ENCODE measurements at places on chromosomes 12 and 14.

GRCh38 chr14:94097091-94097490 lies 13.4 kb upstream of the IFI27 start:
- no peak for DNase-seq

DNA sequence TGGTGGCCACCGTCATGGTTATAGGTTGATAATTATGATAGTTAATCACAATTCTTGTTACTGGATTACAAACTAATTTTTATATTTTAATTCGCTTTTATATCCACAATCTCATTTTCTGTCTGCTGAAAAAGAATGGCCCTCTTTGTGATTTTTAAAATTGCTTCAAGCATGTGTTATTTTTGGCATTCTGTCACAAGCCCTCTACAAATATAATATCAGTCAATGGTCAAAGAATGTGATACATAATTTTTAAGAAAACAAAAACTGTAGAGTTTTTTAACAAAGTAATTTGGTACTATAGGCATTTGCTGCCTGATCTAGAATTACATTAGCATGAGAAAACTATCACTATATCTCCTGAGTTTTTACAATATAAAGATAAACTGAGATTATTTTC lies 352.0 kb upstream of the TMTC1 start:
- no peak for DNase-seq

DNA sequence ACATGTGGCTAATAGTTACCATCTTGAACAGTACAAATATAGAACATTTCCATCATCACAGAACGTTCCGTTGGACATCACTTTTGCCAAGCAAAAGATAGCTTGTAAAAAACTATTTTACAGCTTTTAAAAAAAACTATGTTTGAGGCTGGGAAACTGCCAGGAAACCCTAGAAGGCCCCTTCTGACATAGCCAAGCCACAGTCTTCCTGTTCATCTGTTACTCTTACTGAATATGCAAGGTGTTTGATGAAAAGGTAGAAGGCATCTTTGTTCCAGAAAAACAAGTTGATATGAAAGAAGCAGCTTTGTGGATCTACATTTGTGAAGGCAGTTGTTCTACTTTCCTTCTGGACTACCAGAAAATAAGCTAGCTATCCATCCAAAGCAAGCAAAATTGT lies 23.6 kb upstream of the WNK1 start:
- peak; percentile 60 for DNase-seq

DNA sequence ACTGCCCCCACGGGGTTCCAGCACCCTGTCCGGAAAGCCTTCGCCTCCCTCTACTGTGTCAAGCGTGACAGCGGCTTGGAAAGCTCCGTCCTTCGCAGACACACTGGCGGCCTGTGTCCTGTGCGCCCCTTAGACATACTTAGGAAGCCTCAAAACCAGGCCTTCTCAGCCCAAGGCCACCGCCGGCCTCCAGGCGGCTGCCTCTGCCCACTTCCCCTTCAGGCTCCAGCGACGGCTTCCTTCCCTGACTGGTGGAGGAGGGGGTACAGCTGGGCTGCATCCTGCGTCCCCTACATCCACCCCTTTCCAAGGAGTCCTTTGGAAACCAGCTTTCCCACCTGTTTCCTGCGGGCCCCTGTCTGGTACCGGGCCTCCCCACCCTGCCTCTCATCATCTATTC lies 2.5 kb upstream of the CACNA2D4 start:
- peak; percentile 19 for DNase-seq

- no peak for DNase-seq
Observed at GRCh38 chr12:75738486-75738885, 227.1 kb upstream of the KRR1 start.

DNA sequence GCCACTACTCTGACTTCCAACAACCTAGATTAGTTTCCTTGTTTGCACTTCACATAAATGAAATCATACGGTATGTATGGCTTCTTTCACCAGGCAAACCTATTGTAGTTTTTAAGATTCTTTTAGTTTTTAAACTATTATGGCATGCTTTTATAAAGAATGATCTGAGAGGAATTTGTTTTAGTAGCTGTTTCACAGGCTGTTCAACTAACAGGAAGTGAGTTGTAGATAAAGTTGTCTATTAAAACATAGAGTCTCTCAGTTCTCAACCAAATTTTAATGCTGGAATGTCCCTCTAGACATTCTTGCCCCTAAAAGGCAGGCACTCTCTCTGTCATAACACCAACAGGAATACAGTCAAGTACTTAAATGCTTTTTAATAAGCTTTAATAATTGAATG lies 102.7 kb upstream of the DACT1 start:
- DNase-seq = no peak

GRCh38 chr12:40733871-40734270 lies 41.6 kb downstream of the CNTN1 start:
- DNase-seq = no peak

DNA sequence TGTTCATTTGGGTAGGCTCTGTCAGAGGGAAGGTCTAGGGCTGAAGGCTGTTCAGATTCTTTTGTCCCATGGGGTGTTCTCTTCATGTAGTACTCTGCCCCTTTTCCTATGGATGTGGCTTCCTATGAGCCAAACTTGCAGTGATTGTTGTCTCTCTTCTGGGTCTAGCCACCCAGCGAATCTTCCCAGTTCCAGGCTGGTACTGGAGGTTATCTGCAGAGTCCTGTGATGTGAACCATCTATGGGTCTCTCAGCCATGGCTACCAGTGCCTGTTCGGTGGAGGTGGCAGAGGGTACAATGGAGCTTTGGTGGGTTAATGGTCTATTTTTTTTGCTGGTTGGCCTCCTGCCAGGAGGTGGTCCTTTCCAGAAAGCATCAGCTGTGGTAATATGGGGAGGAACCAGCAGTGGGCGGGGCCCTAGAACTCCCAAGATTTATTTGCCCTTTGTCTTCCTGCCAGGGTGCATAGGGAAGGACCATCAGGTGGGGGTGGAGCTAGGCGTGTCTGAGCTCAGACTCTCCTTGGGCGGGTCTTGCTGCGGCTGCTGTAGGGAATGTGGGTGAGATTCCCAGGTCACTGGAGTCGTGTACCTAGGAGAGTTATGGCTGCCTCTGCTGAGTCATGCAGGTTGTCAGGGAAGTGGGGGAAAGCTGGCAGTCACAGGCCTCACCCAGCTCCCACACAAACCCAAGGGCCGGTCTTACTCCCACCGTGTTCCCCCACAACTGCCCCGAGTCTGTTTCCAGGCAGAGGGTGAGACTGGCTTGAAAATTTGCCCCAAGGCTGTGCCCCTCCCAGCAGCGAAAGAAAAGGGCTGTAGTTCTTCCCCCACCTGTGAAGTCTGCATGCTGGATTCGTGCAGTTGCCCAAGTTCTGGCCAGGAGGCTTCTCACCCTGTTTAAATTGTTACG lies 17.5 kb downstream of the MTRFR start:
- DNase-seq = no peak

GRCh38 chr14:59251811-59252771 lies 63.6 kb downstream of the DAAM1 start:
- DNase-seq = no peak

GRCh38 chr12:109222496-109222895 lies 86.6 kb downstream of the FOXN4 start:
- DNase-seq = no peak

All from activated CD8-positive, alpha-beta T cell treated with anti-CD3 and anti-CD28 coated beads, Interleukin-2, amount 10 ng/mL, durations not matched to agents 7 days and 5 days (primary cell).